Common myeloid progenitor, CD34-positive (primary cell): ENCODE measurements at places on chromosomes 5 and 9.
A peak's percentile ranks its signal among the peaks of the same experiment; 100 is the strongest.

DNA sequence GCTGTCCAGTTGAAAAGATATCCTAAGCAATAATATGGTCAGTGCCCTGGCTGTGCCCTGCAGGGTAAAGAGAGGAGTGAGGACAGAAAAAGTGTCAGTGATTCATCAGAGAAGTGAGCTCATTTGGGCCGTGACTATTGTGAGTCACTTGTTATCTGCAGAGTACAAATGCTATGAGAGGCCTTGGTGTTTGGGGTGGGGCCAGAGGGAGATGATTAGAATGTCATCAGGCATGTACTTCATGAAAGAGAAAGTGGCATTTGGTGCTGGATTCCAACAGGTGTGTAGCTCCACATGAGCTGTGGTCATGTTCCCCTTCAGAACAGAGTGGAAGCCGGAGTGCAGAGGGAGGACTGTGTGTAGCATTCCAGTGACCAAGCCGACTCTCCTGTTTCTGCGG lies 174.1 kb downstream of the KDM4C start:
- H3K27ac ChIP-seq = no peak overlapping the region
- no peaks in the 10 kb centered on the region for H3K4me1 ChIP-seq
- no peaks in the 10 kb centered on the region for H3K27me3 ChIP-seq
- H3K4me3 ChIP-seq = no peak overlapping the region
- peak; percentile 64 for DNase-seq

GRCh38 chr5:112784726-112785125 lies 47.0 kb downstream of the APC start:
- no peak for DNase-seq
- no peaks in the 10 kb centered on the region for H3K4me1 ChIP-seq
- H3K27ac ChIP-seq = no peak overlapping the region
- no peak overlapping the region for H3K4me3 ChIP-seq

GRCh38 chr9:73667749-73668148 lies 516.1 kb downstream of the ANXA1 start:
- no peak overlapping the region for H3K4me3 ChIP-seq
- no peak for DNase-seq
- H3K4me1 ChIP-seq = no peaks in the 10 kb centered on the region
- no peaks in the 10 kb centered on the region for H3K36me3 ChIP-seq

GRCh38 chr5:991472-992267 lies 16.9 kb upstream of the NKD2 start:
- DNase-seq = no peak
- H3K4me3 ChIP-seq = no peak overlapping the region
- no peak overlapping the region for H3K27ac ChIP-seq

- H3K27ac ChIP-seq = no peak overlapping the region
- H3K27me3 ChIP-seq = no peaks in the 10 kb centered on the region
- no peak for DNase-seq
- H3K36me3 ChIP-seq = peaks cover 24% of the 10 kb centered on the region
Measured at GRCh38 chr9:137245450-137246421, 4.6 kb downstream of the TUBB4B start.

DNA sequence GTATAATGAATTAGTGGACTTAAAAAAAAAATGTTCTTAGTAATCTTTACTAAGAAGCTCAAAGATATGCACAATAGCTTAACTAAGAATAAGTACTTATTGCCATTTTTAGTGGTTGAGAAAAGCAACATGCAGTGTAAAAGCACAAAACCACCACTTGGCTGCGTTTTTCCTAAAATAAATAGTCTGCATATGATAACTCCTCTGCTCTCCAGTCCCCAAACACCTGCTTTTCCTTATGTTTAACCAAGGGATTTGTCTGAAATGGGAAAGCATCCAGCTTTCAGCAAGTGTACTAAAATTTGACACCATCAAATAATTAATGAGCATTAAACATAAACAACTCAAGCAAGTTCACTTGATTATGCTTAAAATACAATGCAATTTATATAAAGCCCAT lies 41.4 kb downstream of the PSIP1 start:
- H3K27ac ChIP-seq = no peak overlapping the region
- H3K4me3 ChIP-seq = no peak overlapping the region
- peak; percentile 11 for DNase-seq
- H3K4me1 ChIP-seq = no peaks in the 10 kb centered on the region

DNA sequence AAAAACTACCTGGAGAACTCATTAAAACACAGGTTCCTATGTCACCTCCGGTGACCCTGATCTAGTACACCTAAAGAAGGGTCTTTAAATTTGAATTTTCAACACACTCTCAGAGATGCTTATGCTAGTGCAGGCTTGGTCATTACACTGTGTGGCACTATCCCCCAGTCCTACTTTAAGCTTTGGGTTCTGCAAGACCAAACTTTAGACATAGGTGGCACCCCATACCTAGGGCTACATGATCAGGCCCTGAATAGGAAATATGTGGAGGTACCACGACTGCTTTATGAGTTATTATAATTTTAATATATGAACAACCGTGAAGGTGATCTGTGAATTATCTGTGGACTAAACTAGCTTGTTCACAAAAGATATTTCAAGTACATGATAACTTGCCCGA lies 201.3 kb upstream of the OR13F1 start:
- H3K27ac ChIP-seq = no peak overlapping the region
- H3K36me3 ChIP-seq = no peaks in the 10 kb centered on the region
- DNase-seq = no peak
- H3K27me3 ChIP-seq = no peaks in the 10 kb centered on the region
- no peak overlapping the region for H3K4me3 ChIP-seq

DNA sequence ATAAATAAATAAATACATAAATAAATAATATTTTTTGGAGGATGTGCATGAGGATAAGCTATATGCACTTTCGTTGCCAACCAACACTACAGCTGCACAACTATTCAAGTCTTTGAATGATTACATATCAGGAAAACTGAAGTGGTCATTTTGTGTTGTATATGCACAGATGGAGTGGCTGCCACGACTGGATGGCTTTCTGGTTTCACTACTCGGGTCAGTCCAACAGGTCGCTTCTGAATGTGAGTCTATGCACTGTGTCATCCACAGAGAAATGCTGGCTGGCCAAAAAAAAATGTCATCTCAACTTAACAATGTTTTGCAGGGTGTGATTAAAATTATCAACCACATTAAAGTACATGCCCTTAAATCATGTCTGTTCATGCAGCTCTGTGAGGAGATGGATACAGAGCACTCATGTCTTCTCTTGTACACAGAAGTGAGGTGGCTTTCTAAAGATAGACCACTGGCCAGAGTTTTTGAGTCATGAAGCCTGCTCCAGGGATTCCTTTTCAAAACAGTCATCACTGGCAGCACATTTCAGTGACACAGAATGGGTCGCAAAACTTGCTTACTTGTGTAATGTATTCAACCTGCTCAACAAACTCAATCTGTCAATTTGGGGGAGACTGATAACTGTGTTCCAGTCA lies 589.8 kb upstream of the CYLC2 start:
- no peaks in the 10 kb centered on the region for H3K27me3 ChIP-seq
- no peak for DNase-seq
- H3K36me3 ChIP-seq = no peaks in the 10 kb centered on the region

- no peak overlapping the region for H3K27ac ChIP-seq
- H3K27me3 ChIP-seq = no peaks in the 10 kb centered on the region
- H3K4me1 ChIP-seq = no peaks in the 10 kb centered on the region
- no peak overlapping the region for H3K4me3 ChIP-seq
- no peak for DNase-seq
Measured at GRCh38 chr9:4048441-4048840, 251.4 kb downstream of the GLIS3 start.

DNA sequence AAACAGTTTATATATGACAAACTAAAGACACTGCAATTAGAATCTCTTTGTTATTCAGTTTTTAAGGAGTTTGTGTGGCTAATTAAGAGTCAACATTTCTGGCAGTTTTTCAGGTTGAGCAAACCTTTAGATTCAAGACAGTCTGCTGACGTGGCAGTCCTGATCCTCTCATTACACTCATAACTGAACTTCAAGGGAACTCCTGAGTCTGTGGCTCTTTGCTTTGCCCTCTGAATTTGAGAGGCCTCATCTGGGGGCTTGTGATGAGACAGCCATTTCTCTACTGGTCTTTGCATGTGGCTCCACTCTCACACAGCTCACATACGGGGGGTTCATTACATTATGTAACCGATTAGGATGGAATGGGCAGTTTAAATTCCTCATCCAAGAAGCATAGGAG lies 182.9 kb upstream of the MEF2C start:
- H3K4me1 ChIP-seq = no peaks in the 10 kb centered on the region
- no peak overlapping the region for H3K4me3 ChIP-seq
- no peak for DNase-seq
- H3K27ac ChIP-seq = no peak overlapping the region
- no peaks in the 10 kb centered on the region for H3K27me3 ChIP-seq

GRCh38 chr9:124749284-124749683 lies 21.8 kb downstream of the NR6A1 start:
- no peak overlapping the region for H3K4me3 ChIP-seq
- H3K4me1 ChIP-seq = peaks cover 4% of the 10 kb centered on the region
- no peak for DNase-seq
- H3K27ac ChIP-seq = no peak overlapping the region

- H3K4me3 ChIP-seq = no peak overlapping the region
- no peaks in the 10 kb centered on the region for H3K27me3 ChIP-seq
- H3K4me1 ChIP-seq = peaks cover 18% of the 10 kb centered on the region
- H3K27ac ChIP-seq = no peak overlapping the region
Measured at GRCh38 chr9:130239363-130239695, 26.2 kb upstream of the HMCN2 start.

DNA sequence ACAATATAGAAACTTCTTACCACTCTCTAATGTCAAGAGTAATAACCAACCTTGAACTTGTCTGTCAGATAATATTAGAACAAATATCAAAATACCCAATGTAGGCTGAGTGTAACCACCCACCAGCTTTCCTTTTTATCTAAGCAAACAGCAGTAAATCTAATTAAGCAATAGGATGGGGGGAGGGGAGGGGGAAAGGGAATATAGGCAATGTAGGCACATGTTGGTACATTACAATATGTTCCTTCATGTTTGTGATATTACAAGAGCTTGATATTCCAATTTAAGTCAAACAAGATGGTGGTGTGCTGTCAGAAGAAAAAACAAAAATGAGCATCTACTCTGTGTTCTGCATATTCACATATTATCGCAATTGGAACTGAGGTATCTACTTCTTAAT lies 158.2 kb downstream of the DENND1A start:
- no peak for DNase-seq
- H3K27me3 ChIP-seq = no peaks in the 10 kb centered on the region
- no peaks in the 10 kb centered on the region for H3K36me3 ChIP-seq
- H3K27ac ChIP-seq = no peak overlapping the region
- no peaks in the 10 kb centered on the region for H3K4me1 ChIP-seq
- no peak overlapping the region for H3K4me3 ChIP-seq

DNA sequence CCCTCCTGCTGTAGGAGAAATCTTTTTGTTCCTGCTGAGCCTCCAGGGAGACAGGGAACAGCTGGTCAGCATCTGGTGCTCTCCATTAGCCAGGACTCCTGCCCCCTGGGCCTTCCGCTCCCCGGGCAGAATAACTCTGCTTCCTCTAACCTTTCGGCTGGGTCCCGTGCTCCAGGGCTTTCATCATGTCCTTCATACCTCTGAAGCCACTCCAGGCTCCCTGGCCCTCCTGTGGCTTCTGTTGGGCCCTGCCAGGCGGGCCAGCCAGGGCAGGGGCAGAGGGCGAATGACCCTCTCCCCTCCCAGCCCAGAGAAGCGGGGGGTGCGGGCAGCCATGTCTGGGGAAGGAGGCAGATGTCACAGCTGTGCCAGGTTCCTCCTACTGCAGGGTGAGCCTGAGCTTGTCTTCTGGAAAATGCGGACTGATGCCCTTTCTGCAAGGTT lies 81.7 kb upstream of the LMX1B start:
- H3K27ac ChIP-seq = no peak overlapping the region
- H3K4me1 ChIP-seq = peaks cover 4% of the 10 kb centered on the region
- H3K36me3 ChIP-seq = no peaks in the 10 kb centered on the region

DNA sequence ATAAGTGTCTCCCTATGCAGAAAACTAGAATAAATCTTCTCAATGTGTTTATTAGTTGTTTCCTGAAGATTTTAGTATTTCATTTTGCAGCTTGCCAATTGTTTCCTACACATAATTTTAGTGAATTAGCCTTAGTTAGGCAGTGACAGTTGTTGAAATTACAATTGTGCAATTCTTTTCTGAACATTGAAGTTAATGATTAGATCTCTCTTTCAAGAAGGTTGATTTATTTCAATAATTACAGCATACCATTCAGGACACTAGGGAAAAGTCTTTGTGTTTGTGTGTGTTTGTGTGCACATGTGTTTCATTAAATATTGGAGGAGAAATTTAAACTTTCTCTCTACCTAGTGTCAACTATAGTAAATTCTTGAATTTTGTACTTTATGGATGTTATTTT lies 199.6 kb upstream of the MPDZ start:
- no peaks in the 10 kb centered on the region for H3K36me3 ChIP-seq
- no peaks in the 10 kb centered on the region for H3K4me1 ChIP-seq
- no peak overlapping the region for H3K27ac ChIP-seq
- no peak overlapping the region for H3K4me3 ChIP-seq
- H3K27me3 ChIP-seq = peaks cover 4% of the 10 kb centered on the region
- DNase-seq = no peak

GRCh38 chr5:147484708-147485020 lies 25.2 kb downstream of the DPYSL3 start:
- H3K4me1 ChIP-seq = peaks cover 55% of the 10 kb centered on the region
- peak overlapping the region; percentile 100 for H3K27ac ChIP-seq
- no peaks in the 10 kb centered on the region for H3K27me3 ChIP-seq
- DNase-seq = no peak

DNA sequence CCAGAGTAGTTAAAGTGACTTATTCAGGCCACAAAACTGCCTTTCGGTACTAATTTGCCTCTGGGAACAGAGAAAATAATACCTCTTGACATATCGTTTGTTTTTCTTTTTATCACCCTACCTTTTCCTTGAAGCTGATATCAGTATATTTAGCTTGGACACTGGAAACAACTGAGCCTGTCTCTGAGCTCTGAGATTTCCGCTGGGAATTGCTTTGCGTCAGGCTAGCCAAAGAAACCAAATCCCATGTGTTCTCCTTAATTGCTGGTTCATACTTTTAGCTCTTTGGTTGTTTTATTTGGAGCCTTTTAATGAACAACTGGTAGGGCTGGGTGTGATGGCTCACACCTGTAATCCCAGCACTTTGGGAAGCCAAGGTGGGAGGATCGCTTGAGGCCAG lies 30.3 kb upstream of the SNAPC3 start:
- H3K4me1 ChIP-seq = no peaks in the 10 kb centered on the region
- no peak overlapping the region for H3K4me3 ChIP-seq
- no peak for DNase-seq
- H3K36me3 ChIP-seq = no peaks in the 10 kb centered on the region

DNA sequence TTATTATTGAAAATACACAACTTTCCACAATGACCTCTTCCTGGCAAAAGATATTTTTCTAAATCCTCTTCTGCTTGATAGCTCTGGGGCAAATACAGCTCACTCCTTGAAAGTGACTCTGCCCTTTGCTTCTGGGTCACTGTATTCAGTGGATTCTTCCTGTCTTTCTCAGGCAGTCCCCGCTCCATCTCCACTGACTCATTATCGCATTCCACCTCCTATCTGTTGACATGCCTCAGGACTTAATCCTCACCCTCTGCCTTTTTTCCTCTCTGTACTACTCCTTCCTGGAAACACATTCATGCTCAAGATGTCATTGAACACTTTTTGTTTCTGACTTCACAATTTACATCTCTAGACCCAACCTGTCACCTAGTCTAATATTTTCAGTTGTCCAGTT lies 8.4 kb upstream of the RGS7BP start:
- H3K27ac ChIP-seq = no peak overlapping the region
- no peaks in the 10 kb centered on the region for H3K4me1 ChIP-seq
- no peak for DNase-seq
- peaks cover 4% of the 10 kb centered on the region for H3K27me3 ChIP-seq
- no peaks in the 10 kb centered on the region for H3K36me3 ChIP-seq
- H3K4me3 ChIP-seq = no peak overlapping the region

- H3K27me3 ChIP-seq = no peaks in the 10 kb centered on the region
- H3K4me3 ChIP-seq = no peak overlapping the region
- H3K36me3 ChIP-seq = no peaks in the 10 kb centered on the region
- DNase-seq = no peak
Measured at GRCh38 chr5:137075163-137075970, 423.8 kb downstream of the SPOCK1 start.
